ENCODE measurements at places on chromosomes 2 and 18.

GRCh38 chr2:11446733-11447248 lies 19.2 kb downstream of the E2F6 start:
- no peak for DNase-seq

GRCh38 chr2:155689791-155690190 lies 642.7 kb downstream of the NR4A2 start:
- no peak for DNase-seq

DNA sequence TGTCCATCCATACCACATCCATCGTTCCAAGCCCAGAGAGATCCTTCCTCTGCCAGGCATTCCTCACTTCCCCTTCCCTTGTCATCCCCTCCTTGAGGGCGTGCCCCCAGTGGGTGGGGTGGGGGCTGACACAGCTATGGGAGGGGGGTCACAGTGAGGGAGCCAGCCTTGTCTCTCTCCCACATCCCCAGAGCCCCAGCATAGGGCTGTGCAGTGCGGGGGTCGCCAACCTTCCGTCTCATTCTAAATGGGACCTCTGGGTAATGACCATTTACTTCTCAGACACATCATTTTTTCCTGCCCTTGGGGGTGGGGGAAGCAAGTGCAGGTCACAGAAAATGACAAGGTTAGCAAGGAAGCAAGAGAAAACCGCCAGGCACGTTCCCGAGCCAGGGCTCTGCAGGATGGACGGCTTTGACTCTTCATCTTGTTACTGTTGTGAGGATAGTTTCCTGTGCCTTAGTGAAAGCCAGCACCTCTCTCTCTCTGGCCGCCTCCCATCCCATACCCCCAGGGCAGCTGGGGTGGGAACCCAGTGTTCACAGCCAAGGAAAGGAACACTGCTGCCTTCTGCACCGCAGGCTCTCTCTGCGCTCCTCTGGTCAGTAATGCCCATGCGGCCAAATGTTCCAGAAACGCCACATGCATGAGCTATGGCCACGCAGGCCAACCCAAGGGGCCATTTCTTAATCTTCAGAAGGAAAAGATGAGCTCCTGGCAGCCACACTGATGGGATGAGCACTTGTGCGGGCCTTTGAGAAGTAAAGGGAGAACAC lies 22.7 kb upstream of the OTOS start:
- no peak for DNase-seq

GRCh38 chr18:48934415-48934722 lies 16.4 kb downstream of the SMAD7 start:
- no peak for DNase-seq

DNA sequence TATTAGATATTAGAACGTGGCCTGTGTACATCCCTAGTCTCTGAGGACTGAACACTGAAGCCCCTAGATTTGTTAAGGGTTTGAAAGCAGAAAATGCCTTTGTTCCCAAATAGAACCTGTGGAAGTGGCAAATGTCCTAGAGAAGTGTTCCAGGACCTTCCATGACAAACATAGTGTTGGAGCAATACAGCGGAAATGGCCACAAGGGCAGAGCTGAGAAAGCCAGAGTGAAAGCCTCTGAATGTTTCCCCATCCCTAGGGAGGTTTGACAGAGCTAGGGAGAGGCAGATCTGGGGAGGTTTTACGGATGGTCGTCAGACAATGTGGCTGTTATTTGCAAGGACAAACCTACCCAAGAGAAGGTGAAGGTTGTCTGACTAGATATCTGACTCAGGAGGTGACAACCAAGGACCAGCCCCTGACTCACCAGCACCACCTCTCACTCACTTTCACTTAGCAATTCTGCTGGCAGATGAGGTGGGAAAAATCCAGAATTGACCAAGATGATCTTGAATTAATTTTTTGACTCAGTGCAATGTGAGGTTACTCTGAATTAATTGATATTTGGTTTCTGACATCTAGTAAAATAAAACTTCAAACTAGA lies 24.1 kb downstream of the RBM43 start:
- DNase-seq, result no peak

- no peak for DNase-seq
Observed at GRCh38 chr2:88658326-88658725, 31.1 kb upstream of the EIF2AK3 start.

DNA sequence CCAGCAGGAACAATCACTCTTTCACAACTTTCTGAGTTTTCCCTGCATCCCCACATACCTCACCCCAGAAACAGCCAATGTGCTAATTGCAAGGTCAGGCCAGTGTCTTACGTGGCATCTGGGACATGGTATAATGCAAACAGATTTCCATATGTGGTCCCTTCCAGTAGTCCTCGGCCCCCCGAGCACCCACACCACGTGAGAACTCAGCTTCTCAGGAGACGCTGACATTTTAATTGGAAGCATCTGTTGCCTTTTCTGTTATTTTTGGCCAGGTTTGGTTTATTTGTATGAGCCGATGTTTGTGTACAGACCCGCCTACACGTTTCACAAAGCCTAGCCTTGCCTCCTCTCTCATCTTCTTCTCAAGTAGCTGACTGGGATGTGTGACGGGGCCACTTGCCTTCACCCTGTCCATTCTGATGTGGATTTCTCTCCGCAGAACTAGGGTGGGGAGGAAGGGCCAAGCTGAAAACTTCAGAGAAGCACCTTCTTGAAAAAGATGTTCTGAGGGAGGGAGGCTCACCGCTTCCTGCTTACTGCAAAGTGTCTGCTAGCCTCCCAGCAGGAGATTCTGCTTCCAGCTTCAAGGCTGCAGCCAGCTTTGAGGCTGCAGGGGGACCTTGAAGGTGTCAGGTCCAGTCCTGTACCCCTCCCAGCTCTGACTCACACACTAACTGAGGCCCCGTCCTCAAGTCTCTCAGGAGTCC lies 109.6 kb upstream of the SLC14A2 start:
- DNase-seq, result no peak

Data from kidney epithelial cell (primary cell).